GM23338 (cell line): ENCODE measurements at places on chromosomes 7 and 10.
A peak's percentile ranks its signal among the peaks of the same experiment; 100 is the strongest.

- H3K4me1 ChIP-seq, result no peaks in the 10 kb centered on the region
- DNase-seq, result no peak
- no peak overlapping the region for H3K4me3 ChIP-seq
- H3K36me3 ChIP-seq, result no peaks in the 10 kb centered on the region
- H3K27me3 ChIP-seq, result no peaks in the 10 kb centered on the region
These were observed 1205.3 kb downstream of the REEP3 start for GRCh38 chr10:64726466-64726865.

GRCh38 chr10:18345308-18345707 lies 205.1 kb downstream of the CACNB2 start:
- H3K27ac ChIP-seq, result no peak overlapping the region
- no peaks in the 10 kb centered on the region for H3K4me1 ChIP-seq
- no peaks in the 10 kb centered on the region for H3K27me3 ChIP-seq
- no peaks in the 10 kb centered on the region for H3K36me3 ChIP-seq
- no peak for DNase-seq

DNA sequence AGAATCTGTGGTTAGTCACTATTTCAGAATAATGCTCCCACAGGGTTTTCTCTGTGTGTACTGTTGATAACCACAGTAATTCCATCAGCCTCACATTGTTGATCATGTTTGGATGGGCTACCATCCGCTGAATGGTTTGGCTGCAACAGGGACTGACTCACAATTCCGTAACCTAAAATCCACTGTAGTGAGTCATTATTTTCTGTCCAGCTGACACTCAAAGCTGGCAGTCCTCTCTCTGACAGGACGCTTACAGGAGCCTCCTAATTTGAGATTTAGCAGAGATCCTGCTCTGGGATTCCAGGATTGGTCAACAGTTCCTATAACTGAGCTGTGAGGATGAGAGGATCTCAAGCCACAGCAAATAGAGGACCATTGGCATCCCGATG lies 32.7 kb downstream of the VWA2 start:
- no peaks in the 10 kb centered on the region for H3K36me3 ChIP-seq
- no peak for DNase-seq
- no peak overlapping the region for H3K4me3 ChIP-seq
- no peak overlapping the region for H3K27ac ChIP-seq
- no peaks in the 10 kb centered on the region for H3K4me1 ChIP-seq
- no peaks in the 10 kb centered on the region for H3K27me3 ChIP-seq

DNA sequence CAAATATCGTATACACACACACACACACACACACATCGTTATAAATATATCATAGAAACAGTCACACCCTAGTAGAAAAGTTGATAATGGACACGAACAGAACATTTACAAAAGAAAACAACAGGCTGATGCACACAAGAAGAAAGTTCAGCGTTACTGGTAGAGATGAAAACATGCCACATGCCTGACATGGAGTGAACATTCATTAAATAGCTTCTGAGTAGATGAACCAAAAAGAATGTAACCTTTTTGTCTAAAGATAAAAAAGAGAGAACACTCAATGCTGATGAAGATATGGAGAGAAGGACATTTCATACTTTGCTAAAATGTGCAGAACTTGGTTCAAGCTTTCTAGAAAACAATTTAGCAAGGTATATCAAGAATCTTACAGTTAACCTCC lies 173.4 kb upstream of the KLF14 start:
- no peak overlapping the region for H3K4me3 ChIP-seq
- no peaks in the 10 kb centered on the region for H3K36me3 ChIP-seq
- no peak overlapping the region for H3K27ac ChIP-seq
- H3K4me1 ChIP-seq, result peaks cover 42% of the 10 kb centered on the region

DNA sequence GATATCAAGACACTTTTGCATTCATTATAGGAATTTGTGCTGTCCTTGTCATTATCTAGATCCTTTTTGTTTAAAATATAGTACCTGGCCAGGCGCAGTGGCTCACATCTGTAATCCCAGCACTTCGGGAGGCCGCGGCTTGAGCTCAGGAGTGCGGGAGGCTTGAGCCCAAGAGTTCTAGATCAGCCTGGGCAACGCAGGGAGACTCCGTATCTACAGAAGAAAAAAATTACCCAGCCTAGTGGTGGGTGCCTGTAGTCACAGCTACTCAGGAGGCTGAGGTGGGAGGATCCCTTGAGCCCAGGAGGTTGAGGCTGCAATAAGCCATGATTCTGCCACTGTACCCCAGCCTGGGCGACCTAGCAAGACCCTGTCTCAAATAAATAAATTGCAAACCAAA lies 621 bp upstream of the MORN4 start:
- 0 out of 2 replicates have a peak, but pooled peaks cover 3% of the 10 kb centered on the region for H3K4me1 ChIP-seq
- no peaks in the 10 kb centered on the region for H3K36me3 ChIP-seq
- peak overlapping the region; percentile 74 for H3K4me3 ChIP-seq

DNA sequence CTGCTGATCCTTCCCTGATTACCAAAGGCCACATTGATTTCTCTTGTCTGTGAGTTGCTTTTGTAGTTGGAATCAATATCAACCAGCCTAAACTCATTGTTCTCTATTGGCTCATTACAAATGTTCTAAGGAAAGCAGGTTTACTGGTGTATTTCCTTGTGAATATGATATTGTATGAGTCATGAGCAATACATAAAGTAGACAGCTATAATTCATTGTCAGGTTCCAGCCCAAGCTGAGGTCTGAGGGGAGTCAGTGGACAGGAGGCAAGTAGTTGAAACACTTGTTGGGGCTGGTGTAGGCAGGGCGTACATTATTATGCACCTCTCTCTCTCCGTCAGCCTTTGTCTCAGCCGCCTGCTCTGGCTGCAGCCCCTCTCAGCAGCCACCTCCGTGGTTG lies 451.7 kb downstream of the IPMK start:
- H3K27me3 ChIP-seq, result no peaks in the 10 kb centered on the region
- no peaks in the 10 kb centered on the region for H3K36me3 ChIP-seq
- no peak overlapping the region for H3K4me3 ChIP-seq
- no peaks in the 10 kb centered on the region; the same call in 1 of the 2 replicates for H3K4me1 ChIP-seq
- H3K27ac ChIP-seq, result no peak overlapping the region

DNA sequence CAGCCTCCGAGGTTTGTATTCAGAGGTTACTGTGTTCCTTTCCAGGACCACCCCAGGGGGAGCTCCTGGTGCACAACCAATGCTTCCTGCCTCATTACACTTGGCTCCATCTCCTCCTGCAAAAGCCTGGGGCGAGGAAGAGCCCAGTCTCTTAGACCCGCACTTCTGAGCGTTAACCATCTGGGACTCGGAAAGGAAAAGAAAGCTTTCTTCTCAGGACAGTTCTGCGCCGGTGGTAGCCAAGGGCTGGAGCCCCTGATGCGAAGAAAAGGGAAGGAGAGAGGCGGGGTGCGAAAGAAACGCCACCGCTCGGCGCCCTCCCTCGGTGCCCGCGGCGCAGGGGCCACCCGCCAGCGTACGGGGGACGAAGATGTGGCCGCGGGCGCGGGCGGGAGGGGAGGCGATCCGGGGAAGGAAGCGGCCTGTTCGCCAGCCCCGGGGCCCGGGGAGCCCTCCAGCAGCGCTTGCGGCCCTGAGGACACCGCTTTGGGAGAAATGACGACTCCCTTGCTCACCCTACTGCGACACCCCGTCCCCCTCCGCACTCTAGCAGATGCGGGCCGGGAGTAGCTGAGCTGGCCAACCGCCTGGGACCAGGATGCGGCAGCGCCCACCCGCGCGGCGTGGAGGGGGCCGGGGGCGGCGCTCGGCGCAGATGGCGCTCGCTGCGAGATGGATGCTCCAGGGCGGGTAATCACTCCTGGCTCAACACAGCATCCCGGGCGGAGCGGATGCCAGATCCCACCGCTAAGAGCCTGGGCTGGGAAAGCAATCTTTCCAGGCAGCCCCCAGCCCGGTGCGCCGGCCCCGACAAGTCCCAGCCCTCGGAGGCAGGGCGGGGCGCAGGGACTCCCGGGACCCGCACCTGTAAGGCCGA lies 1.3 kb downstream of the NRCAM start:
- peak overlapping the region; percentile 85 for H3K4me3 ChIP-seq
- H3K27me3 ChIP-seq, result peaks cover 57% of the 10 kb centered on the region
- peaks cover 13% of the 10 kb centered on the region for H3K4me1 ChIP-seq

- no peaks in the 10 kb centered on the region for H3K4me1 ChIP-seq
- H3K27ac ChIP-seq, result no peak overlapping the region
- no peak overlapping the region for H3K4me3 ChIP-seq
- H3K36me3 ChIP-seq, result no peaks in the 10 kb centered on the region; the same call in 1 of the 2 replicates
- DNase-seq, result no peak
- H3K27me3 ChIP-seq, result no peaks in the 10 kb centered on the region
These were observed 584.0 kb downstream of the PTPRN2 start for GRCh38 chr7:158003441-158004122.

DNA sequence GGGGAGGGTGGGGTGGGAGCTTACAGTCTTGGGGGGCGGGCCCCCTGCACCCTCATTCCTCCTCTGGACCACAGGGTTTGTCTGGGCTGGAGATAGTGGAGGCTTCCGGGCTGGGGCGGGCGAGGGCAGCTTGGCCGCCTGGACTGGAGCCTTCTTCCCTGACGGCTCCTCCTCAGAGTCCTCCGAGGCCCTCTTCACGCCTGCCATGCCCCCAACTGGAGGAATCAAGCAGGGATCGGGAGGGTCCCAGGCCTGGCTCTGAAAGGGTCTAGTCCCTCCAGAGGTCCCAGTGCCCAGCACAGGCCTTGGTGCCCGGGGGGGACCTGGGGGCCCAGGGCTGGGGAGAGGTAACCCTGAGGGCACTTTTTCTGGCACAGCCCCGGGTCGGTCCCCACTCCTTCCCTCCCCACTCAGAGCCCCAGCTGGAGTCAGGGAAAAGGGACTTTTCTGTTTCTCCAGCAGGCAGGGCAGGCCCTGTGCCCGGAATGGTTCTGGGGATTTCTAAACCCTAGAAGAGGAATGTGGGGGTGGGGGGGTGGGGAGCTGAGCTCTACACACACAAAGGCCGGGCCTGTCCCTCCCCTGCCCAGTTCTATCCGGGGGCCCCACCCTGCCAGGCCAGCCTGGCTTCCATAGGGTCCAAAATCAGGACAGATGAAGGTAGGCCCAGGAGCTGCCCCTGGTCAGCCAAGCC lies 11.6 kb downstream of the MICALL2 start:
- H3K27ac ChIP-seq, result no peak overlapping the region
- DNase-seq, result no peak
- no peaks in the 10 kb centered on the region for H3K36me3 ChIP-seq
- H3K4me1 ChIP-seq, result no peaks in the 10 kb centered on the region
- no peaks in the 10 kb centered on the region for H3K27me3 ChIP-seq

GRCh38 chr7:45570797-45571196 lies 3.4 kb upstream of the ADCY1 start:
- peaks cover 7% of the 10 kb centered on the region; the same call in 1 of the 2 replicates for H3K4me1 ChIP-seq
- H3K27ac ChIP-seq, result no peak overlapping the region
- no peak overlapping the region for H3K4me3 ChIP-seq
- H3K27me3 ChIP-seq, result peaks cover 39% of the 10 kb centered on the region
- DNase-seq, result no peak

DNA sequence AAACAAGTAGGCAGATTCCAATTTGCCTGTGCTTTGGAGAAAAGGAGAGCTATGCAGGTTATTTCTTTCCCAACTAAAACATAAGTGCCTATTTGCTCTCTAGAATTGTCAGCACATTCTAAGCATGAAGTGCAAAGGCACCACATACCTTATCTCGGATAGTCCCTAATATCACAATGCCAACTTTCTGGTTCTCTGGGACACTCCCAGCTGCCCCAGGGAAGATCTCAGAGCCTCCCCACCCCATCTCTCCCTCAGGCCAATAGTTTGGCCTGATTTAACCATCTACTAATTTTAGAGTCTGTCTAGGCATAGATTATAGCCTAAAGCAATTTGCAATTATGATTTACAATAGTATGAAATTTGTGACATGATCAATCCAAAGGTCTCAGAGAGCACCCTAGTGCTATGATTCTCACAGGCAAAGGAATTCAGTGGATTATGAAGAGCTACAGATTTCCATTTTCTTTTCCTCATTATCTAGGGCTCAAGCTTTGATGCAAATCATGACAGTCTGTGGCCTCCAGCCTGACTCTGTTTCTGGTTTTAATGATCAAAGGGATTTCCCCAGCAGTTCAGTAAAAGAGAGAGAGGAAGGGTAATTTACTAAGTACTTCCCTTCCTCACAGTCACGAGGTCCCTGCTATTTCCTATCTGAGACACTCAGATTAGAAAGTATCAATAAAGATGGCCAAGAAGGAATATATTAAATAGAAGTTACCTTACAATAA lies 29.0 kb upstream of the IL6 start:
- no peak for DNase-seq
- H3K36me3 ChIP-seq, result no peaks in the 10 kb centered on the region
- H3K4me3 ChIP-seq, result no peak overlapping the region
- peaks cover 7% of the 10 kb centered on the region; the same call in 1 of the 2 replicates for H3K4me1 ChIP-seq
- H3K27me3 ChIP-seq, result no peaks in the 10 kb centered on the region

- peaks cover 11% of the 10 kb centered on the region; the same call in 1 of the 2 replicates for H3K4me1 ChIP-seq
- no peak overlapping the region for H3K27ac ChIP-seq
- DNase-seq, result no peak
- no peaks in the 10 kb centered on the region for H3K27me3 ChIP-seq
- no peak overlapping the region for H3K4me3 ChIP-seq
These were observed 10.3 kb downstream of the FAM3C start for GRCh38 chr7:121385800-121386179.
